NCI-H774 (cell line): ENCODE measurements at places on chromosomes 7 and 10.

DNA sequence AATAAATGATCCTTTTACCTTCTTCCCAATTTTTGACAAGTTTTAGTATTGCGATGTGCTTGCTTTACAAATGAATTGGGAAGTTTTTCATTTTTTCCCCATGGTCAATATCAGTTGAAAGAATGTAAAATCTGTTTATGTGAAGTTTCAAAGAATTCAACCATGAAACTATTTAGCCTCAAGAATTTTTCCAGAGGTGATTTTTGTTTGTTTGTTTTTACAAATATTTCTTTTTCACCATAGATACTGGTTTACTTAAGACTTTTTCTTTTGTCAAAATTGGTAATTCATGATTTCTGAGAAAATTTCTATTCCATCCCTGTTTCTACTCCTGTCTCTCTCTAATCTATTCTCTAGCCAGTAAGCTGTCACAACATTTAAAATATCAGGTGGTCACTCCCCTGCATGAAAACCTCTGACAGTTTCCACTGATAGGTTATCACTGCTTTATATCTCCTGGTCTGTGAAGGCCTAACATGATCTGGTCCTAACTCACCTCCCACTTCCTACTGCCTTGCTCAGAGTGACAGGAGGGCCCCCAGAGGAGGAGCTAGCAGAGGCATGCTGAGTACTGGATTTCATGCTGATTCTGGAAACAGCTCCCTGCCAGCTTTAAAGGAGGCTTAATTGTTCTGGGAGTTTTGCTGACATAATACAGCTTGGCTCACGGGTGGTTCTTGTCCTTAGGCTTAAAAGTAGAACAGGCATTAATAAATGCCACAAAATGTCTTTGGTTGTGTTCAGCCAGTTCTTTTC lies 7.6 kb upstream of the ARMS2 start:
- DNase-seq = no peak

DNA sequence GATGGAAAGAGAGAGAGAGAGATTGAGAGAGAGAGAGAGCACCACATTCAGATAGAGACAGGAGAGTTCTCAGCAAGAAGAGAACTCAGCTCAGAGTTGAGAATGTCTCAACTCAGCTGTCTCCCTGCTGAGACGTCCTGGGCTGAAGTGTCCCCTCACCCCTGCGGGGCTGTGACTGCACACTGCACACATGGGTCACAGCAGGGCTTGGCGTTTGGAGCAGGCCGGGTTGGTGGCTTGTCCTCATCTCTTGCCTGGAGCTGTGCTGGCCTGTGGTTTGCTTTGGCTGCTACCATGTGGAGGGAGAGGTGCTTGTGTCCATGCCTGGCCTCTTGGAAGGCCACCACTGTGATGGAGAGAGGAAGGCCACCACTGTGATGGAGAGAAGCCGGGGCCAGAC lies 167.9 kb downstream of the RNF216 start:
- no peak for DNase-seq

DNA sequence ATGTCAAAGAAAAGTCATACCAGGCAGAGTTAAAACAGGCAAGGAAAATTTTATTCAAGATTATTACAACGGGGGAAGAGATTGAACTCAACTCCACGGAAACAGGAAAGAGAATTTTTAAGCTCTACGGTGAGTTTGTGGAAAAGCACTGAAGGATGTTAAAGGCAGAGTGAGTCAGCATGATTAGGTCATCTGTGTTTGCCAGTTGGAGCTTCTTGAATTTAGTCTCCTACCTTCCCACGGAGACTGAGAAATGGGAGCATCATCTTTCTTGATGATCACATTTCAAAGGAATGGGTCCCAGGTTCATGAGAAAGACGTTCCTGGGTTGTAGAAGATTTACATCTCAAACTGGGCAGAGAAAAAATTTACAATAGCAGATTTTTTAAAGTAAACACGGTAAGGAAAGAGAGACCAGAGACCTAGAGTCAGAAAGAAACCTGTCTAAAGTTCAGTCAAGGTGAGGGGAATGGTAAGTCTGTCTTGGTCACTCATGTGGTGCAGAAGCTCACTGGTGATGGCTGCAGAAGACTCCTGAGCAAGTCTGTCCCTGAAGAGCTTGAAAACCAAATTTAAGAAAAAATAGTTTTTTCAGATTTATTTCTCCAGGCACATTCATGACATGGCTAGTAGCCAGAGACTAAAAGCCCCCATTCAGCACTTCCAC lies 516.9 kb upstream of the LRRN3 start:
- DNase-seq = no peak

DNA sequence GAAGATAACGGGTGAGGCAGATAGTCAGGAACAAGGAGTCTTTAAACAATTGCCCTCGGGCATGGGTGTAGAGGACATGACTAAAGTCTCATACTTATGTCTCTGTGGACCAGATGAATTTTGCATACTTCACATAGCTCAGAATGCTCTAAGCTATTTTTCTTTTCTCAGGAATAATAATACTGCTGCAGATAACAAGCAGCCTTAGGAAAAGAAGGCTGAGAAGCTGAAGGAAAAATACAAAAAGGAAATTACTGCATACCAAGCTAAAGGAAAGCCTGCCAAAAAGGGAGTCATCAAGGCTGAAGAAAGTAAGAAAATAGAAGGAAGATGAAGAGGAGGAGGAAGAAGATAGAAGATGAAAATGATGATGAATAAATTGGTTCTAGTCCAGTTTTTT lies 13.4 kb upstream of the ERCC6 start:
- no peak for DNase-seq

GRCh38 chr7:19932549-19933249 lies 159.3 kb upstream of the TMEM196 start:
- DNase-seq = peak; percentile 32

DNA sequence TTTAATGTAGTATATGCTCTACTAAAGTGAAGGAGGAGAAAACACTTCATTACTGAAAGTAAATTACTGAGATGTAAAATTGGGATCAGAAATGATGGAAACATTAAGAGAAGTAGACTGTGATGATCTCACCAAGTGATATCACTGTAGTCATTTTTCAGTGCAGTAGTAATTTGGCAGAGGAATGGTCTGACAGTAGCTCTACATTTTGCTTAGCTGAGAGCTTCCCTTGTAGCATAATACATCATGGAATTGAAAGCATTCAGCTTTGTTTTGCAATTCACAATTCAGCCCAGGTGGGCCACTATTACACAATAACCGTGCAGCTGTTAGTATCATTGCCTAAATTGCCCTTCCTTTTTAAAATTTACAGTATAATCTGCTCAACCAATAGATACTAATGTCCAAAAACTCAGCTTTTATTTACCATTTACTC lies 19.4 kb upstream of the CABCOCO1 start:
- DNase-seq = peak; percentile 72

GRCh38 chr7:82729172-82730030 lies 285.8 kb upstream of the CACNA2D1 start:
- DNase-seq = peak; percentile 23

- no peak for DNase-seq
Observed at GRCh38 chr7:129110258-129110981, 34.1 kb upstream of the TSPAN33 start.

DNA sequence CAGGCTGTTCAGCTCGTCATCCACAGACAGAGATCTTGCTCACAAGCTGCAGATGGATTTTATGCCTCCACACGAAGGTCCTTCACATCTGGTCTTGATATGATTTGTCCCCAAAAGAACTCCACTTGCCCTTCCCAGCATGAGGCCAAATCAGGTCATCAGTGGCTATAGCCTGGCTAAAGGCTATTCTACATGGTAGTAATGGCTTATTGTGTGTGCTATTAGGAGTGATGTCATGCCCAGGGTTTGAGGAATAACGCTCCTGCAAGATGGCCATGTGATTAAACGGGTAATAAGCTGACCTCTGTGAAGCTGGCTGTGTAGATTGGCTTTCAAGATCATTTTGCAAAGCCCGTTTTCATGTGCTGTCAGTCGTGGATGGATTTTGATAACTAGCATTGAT lies 313.8 kb downstream of the FRMD4A start:
- DNase-seq = no peak

GRCh38 chr7:48042636-48043035 lies 7.3 kb downstream of the C7orf57 start:
- DNase-seq = no peak

DNA sequence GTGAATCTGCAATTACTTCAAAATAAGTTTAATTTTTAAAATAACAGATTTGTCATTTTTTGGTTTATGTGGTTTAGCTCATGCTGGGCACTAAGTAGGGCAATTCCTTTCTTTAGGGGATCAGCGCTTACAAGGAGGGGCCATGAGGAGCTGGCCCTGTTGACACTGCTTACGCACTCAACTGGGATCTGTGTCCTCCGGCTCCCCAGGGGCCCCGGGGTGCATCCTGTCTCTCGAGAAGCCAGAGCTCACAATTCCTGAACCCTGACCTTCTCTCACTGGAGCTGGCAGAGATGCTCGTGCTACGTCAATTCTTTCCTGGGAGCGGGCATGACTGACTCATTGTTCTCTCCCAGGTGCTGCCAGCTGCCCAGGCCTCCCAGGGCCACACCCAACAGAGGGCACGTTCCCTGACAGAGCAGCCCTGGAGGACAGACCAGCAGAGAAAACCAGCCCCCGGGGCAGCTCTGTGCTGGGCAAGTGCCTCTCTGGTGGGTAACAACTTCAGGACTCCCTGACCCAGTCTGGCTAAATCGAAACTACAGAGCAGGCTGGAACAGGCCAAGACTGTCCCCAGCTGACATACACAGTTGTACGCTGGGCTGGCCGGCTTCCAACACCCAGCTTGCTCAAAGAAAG lies 36.8 kb downstream of the CTBP2 start:
- peak; percentile 29 for DNase-seq

GRCh38 chr10:63920926-63921325 lies 399.7 kb downstream of the REEP3 start:
- DNase-seq = no peak

DNA sequence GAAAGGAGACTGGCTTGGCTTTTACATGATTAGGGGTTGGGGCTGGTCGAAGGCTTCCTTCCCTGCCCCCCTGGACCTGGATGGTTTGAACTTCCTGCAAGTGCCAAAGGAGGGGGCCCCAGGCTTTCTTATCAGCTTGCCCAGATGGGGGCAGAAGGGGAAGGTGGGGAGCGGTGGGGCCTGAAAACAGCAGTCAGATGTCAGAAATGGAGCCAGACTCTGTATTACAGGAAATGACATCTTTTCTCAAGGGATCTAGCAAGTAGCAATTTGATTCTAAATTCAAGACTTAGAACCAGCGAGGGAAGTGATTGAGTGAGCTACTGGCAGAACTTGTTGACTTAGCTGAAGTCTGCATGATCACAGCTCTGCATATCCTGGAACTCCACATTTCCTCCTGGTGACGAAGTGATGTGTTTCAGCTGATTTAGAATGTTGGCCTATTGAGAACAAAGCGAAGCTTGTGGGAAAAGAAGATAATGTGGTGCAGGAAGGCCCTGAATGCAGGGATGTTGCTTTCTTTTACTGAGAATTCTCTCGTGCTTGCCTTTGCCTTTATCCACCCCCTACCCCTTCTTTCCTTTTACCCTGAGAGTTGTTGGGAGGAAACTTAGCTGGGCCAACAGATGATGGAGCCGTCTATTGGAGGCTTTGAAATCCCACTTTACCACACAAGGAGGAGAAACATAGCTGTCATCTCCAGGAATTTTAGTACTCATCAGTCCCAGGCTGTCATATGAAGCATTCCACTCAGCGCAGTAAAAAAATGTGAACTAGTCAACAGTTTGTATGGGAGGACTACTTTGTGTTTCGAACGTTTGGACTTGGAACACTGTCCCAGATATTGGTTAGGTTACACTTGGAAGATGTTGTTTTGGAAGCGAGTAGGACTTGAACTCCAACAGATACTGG lies 43.2 kb downstream of the CCNY start:
- no peak for DNase-seq

GRCh38 chr10:48792121-48792520 lies 107.4 kb downstream of the WDFY4 start:
- DNase-seq = no peak

DNA sequence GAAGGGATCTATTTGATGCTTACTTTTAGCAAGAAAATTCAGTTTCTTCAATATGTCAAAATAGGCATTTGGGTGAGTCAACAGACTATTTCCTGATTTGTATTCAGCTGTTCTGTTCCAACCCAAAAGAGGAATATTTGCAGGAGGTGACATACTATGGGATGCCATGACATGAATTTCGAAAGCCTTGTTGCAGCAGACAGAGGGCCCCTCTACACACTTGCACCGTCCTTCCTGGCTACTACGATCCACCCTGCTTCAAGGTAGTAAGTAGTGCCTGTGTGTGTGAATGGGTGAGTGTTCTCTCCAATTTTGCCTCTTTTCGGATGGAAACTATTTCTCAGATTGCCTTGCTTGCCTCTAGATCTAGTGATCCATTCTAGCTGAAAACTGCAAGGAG lies 413.0 kb upstream of the ADARB2 start:
- no peak for DNase-seq
